ENCODE measurements at places on chromosomes 2 and 18.

- no peak for DNase-seq
- H3K36me3 ChIP-seq = peaks cover 3% of the 10 kb centered on the region
- H3K27ac ChIP-seq = peak overlapping the region; percentile 14
- no peak overlapping the region for H3K4me3 ChIP-seq
- H3K4me1 ChIP-seq = peaks cover 11% of the 10 kb centered on the region
Observed at GRCh38 chr2:134572314-134573084, 146.3 kb downstream of the TMEM163 start.

- H3K4me1 ChIP-seq = peaks cover 17% of the 10 kb centered on the region
- no peak overlapping the region for H3K4me3 ChIP-seq
- H3K27ac ChIP-seq = no peak overlapping the region
- H3K27me3 ChIP-seq = no peaks in the 10 kb centered on the region
Observed at GRCh38 chr2:226794751-226795171, 4.9 kb downstream of the IRS1 start.

DNA sequence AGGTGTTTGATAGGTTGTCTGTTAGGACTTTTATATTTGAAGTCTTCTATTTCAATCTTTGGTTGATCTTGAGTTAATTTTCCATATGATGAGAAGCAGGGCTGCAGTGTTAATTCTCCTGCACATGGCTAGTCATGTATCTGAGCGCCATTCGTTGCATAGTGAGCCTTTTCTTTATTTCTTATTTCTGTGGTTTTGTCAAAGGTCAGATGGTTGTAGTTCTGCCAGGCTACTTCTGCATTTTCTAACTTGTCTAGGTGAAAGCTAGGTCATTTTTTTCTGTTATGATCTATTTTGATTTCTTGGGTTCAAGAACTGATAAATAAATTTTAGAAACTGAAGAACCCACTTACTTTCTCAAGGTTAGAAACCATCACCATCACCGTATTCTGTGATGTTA lies 56.7 kb downstream of the CCDC74A start:
- no peak overlapping the region for H3K4me3 ChIP-seq
- peaks cover 79% of the 10 kb centered on the region for H3K27me3 ChIP-seq
- DNase-seq = no peak

GRCh38 chr2:206984206-206984605 lies 44.9 kb downstream of the CPO start:
- H3K36me3 ChIP-seq = no peaks in the 10 kb centered on the region
- H3K27ac ChIP-seq = no peak overlapping the region
- H3K27me3 ChIP-seq = peaks cover 12% of the 10 kb centered on the region
- H3K4me3 ChIP-seq = no peak overlapping the region
- peaks cover 13% of the 10 kb centered on the region for H3K4me1 ChIP-seq

Measured in T-helper 17 cell (primary cell).